ENCODE measurements at places on chromosomes 2 and 18.
A peak's percentile ranks its signal among the peaks of the same experiment; 100 is the strongest.

DNA sequence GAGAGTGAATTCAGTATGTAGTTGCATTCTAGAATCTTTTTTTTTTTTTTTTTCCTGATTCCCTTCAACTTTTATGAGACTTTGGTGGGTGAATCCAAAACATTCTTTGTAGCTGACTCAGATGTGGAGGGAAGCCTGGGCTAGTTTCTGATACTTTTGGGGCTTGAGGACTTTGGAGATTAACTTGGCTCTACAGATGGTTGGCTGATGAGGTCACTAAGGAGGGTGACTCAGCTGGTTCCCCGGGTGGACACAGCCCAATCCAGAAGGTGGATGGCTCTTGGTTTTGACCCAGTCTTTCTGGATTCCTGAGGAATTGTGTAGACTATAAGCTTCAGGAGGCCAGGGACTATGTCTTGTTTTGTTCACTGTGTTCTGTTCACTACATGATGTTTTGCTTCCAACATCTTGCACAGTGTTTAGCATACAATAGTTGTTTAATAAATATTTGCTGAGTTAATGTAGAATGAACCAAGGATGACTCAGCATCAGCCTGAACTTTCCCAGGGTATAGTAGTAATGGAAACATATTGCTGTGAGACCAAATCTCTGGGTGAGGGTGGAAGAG lies 30.5 kb downstream of the LAMA3 start:
- DNase-seq = no peak

DNA sequence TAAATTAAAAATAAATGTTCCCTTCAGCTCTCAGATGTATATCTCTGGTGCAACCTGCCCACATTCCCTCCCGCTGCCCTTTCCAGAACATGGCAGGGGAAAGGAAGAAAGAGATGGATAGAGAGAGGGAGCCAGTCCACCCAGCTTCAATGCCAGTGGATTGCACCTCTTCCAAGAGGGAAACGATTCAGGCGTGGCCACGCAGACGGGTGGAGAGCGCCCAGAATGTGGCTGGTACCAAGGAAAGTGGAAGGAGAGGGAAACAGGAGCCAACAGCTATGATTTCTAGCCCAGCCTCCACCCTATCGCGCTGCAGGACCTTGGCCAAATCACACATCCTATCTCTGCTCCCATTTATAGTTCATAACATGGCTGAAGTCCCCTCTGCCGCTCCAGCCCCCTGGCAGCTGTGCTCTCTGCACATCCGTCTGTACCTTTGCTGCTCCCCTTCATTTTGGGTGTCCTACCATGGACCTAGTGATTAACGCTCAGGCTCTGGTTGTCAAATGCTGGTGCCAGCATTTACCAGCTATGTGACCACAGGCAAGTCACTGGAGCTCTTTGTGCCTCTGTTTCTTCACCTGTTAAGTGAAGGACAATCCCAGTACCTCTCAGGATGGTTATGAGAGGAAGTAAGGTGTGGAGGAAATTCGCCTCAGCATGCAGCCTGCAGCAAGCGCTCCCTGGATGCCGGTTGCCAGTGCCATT lies 66.5 kb downstream of the SFXN5 start:
- no peak for DNase-seq

GRCh38 chr18:48641981-48642380 lies 103.2 kb downstream of the CTIF start:
- DNase-seq = no peak

DNA sequence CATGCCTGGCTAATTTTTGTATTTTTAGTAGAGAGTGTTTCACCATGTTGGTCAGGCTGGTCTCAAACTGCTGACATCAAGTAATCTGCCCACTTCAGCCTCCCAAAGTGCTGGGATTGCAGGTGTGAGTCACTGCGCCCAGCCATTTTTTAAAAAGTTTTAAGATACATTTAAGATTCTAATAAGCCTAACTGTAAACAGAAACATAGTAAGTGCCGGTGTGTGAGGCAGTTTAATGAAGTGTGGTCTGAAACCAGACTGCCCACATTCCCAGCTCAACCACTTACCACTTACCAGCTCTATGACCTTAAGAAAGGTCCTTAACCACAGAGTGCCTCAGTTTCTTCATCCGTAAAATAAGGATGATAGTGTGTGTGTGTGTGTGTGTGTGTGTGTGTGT lies 42.4 kb downstream of the TMEM237 start:
- DNase-seq = no peak

- no peak for DNase-seq
These were observed 69.7 kb downstream of the DCC start for GRCh38 chr18:52409727-52410126.

- DNase-seq = no peak
These were observed 3.2 kb downstream of the NHEJ1 start for GRCh38 chr2:219157396-219157795.

DNA sequence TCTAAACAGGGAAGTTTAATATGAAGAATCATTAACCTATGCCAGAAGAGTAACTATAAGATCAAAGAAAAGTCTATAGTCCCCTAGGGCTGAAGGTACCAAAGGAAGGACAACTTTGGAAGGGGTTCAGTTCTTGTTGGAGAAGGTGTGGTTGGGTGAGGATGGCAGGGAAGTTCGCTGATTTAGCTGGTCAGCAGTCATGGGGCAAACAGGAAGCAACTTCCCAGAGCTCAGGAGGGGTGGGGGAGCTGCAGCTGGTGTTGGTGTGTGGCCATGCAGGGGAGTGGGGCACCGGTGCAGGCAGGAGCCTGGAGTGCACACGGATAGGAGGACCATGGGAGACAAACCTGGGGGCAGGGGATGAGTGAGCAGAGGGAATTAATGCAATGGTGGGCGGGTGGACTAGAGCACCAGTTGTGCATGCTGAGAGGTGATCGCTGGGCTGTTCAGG lies 34.0 kb downstream of the FHOD3 start:
- DNase-seq = no peak

DNA sequence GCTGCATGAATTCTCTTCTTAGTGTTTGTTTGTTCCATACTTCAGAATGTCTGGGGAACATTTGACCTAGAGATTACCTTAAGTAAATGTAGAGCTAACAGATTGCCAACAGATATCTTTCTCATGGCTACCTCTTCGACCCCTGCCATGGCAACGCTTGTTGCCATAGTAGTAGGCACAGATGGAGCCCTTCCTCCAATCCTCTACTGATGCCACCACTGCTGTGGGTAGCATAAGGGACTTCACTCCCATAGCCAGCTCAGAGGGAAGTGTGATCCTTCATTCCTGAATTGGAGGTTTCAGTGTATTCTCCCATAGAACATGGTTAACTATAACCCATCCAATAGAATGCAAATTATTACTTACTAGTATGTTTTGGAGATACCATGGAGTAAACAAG lies 543.6 kb upstream of the NRP2 start:
- DNase-seq = no peak

DNA sequence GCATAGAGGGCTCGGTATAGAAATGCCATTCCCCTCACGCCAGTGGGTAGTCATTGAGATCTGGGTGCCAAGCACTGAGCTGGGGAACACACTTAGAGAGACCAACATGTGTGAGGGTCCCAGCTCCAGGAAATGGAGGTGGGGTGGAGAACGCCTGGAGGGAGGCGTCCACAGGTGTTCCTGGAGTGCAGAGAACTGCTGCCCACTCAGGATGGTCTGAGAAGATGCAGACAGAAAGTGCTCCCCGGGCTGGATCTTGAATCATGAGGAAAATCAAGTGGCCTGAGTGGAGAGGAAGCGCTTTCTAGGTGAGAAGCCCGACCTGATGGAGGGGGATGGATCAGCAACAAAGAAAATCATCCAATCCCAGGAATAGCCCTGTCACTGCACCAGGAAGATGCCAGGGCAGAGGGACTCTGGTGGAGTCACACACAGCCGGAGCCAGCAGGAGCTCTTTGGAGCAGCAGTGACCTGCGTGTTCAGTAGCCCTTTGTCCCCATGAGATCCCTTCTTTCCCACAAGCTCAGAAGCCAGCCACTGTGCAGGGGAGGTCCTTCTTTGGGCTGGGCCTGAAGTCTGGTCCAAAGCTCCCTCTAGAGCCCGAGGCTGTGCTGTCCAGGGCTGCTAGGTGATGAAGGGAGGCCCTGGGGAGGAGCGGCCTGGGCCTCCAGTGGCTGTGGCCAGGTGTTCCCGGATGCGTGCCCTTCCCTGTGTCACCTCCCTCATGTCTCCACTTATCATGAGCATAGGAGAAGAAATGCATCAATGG lies 112.3 kb downstream of the RNF144A start:
- no peak for DNase-seq

DNA sequence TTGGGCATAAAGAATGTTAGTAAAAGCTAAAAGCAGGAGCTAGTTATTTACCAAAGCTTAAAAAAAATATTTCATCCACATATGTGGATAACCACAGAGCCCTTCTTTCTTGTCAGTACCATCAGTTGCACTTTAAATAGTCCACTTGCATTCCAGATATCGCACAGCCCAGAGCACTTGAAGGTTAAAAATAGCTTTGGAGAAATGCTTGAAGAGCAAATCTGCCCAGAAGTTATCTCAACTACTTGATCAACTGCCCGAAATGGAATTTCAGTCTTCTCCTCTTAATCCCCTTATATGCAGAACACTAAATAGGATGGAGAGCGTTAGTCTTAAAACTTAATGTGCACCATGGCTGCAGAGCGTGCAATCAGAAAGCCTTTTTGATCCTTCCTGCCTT lies 148.3 kb downstream of the PLEKHA3 start:
- DNase-seq = no peak

- DNase-seq = no peak
These were observed 58.0 kb downstream of the NYAP2 start for GRCh38 chr2:225457482-225457881.

DNA sequence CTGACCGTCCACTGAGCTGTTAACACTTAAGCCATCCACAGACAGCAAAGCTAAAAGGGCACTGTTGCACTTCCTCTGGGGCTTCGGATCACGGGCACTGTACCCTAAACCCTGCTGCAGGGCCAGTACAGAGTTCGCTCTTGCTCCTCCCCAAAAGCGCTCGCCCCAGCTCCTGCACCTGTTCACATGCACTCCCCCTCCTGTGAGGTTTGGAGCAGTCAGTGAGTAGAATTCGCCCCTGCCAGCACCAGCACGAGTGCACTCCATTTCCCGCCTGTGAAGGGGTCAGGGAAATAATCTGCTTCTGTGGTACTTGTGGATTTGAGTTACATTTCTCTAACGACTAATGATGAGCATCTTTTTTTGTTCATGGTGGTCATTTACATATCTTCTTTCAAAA lies 158.8 kb downstream of the PTPRM start:
- no peak for DNase-seq

- DNase-seq = no peak
These were observed 19.8 kb downstream of the SPIRE1 start for GRCh38 chr18:12637901-12638643.

GRCh38 chr2:23666980-23667357 lies 260.0 kb downstream of the ATAD2B start:
- no peak for DNase-seq

GRCh38 chr2:231614559-231615057 lies 21.9 kb downstream of the TEX44 start:
- peak; percentile 41 for DNase-seq

DNA sequence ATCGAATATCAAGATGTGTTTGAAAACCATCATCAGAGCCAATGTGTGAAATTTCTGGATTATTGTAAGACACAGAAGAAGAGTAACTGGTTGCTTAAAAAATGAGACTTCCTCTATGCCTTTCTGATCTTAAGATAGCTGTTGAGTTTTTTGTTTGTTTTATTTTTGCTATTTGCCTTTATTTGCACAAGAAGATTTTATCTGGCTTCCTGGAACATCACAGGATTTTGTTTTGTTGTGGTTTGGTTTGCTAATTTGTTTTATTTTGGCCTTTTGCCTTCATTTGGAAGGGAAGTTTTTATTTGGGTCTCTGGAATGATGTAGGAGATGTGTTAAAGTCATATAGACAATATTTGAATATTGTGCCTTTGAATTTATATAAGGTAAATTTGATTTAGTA lies 3.9 kb upstream of the CYTIP start:
- no peak for DNase-seq

GRCh38 chr2:147420947-147421675 lies 423.7 kb upstream of the ACVR2A start:
- DNase-seq = no peak

DNA sequence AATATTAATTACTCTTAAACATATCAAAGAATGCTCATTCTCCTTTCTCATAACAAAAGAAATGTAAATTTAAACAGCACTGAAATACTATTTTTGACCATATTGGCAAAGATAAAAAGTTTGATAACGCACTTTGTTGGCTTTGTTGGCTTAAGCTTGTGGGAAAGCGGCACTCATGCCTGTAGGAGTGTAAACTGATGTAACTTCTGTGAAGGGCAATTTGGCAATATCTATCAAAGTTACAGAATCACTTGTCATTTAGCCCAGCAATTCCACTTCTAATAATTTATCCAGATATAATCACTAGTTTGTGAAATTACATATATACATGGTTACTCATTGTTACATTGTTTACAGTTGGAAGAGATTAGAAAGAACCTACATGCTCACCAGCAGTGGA lies 311.8 kb upstream of the STON1 start:
- DNase-seq = no peak

DNA sequence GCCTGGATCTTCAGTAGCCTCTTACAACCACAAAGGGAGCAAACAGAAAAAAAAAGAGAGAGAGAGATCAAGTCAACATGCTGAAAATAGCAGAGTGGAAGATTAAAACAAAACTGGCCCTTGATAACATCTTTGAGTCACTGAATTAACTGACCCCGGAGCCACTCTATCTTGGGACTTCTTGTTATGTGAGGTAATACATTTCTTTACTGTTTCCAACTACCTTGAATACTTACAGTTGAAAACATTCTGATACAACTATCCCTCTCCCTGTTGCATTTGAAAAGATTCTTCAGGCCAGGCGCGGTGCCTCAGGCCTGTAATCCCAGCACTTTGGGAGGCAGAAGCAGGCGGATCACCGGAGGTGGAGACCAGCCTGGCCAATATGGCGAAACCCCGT lies 208.1 kb downstream of the MEMO1 start:
- no peak for DNase-seq

DNA sequence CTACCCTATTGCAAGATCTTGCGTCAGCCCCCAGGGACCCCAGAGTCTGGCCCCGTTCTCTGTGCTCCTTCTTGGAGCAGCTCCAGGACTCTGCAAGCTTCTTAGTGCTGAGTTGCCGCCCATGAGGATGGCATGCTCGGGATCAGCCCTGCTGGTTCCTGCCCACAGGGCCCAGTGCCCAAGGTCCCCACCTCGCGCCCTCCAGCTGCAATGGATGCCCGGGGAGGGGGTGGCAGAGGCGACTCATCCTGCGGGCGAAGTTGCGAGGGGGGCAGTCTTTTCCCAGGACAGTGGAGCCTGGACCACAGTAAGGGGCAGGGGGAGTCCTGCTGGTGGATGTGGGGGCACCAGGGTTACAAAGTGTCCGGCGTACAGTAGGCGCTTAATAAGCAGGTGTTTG lies 261.9 kb downstream of the BCL2 start:
- DNase-seq = no peak

- no peak for DNase-seq
These were observed 47.3 kb upstream of the C1D start for GRCh38 chr2:68110102-68110501.

GRCh38 chr2:46286715-46287114 lies 10.5 kb upstream of the EPAS1 start:
- DNase-seq = no peak

GRCh38 chr2:63654959-63655358 lies 66.2 kb downstream of the MDH1 start:
- DNase-seq = peak; percentile 11

Measured in stimulated activated CD4-positive, alpha-beta T cell treated with anti-CD3 and anti-CD28 coated beads, Interleukin-12 subunit alpha, Interleukin-12 subunit beta, amount 100 ng/mL, for 48 hours (primary cell).